ENCODE measurements at places on chromosomes 2 and 18.

DNA sequence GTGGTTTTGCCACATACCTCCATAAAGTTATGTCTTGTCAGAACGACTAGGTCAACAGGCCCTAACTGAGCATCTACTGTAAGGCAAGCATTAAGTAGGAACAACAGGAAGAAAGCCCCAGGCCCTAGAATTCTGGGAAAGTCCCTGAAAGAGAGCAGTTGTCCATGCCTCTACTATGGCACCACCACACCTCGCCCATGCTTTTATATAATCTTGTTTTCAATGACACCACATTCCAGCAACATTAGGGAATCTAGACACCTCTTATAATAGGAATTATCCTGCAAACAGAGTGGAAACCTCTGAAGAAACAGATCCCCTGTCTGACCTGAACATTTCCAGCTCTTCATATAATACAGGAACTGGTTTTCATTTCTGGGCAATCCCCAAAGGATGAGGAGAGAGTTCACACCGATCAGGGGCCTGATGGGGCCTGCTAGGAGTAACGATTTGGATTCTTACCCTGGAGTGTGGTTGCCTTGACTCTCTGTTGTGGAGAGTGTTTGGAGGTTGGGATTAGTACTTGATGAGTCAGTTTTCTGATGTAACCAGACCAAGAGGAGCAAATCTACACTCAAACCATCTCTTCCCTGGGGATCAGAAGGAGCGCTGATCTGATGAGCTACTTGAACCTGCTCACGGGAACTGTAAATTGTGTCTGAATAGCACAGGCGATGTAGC is 31.9 kb upstream of the CEP68 start:
- H3K36me3 ChIP-seq: no peaks in the 10 kb centered on the region
- H3K27ac ChIP-seq: no peak overlapping the region
- DNase-seq: peak; percentile 76
- peaks cover 3% of the 10 kb centered on the region for H3K4me1 ChIP-seq
- no peak overlapping the region for H3K4me3 ChIP-seq
- H3K27me3 ChIP-seq: no peaks in the 10 kb centered on the region

GRCh38 chr2:147910990-147911473 is 66.2 kb downstream of the ACVR2A start:
- no peaks in the 10 kb centered on the region for H3K36me3 ChIP-seq
- no peaks in the 10 kb centered on the region for H3K27me3 ChIP-seq
- H3K4me1 ChIP-seq: no peaks in the 10 kb centered on the region
- peak; percentile 52 for DNase-seq

DNA sequence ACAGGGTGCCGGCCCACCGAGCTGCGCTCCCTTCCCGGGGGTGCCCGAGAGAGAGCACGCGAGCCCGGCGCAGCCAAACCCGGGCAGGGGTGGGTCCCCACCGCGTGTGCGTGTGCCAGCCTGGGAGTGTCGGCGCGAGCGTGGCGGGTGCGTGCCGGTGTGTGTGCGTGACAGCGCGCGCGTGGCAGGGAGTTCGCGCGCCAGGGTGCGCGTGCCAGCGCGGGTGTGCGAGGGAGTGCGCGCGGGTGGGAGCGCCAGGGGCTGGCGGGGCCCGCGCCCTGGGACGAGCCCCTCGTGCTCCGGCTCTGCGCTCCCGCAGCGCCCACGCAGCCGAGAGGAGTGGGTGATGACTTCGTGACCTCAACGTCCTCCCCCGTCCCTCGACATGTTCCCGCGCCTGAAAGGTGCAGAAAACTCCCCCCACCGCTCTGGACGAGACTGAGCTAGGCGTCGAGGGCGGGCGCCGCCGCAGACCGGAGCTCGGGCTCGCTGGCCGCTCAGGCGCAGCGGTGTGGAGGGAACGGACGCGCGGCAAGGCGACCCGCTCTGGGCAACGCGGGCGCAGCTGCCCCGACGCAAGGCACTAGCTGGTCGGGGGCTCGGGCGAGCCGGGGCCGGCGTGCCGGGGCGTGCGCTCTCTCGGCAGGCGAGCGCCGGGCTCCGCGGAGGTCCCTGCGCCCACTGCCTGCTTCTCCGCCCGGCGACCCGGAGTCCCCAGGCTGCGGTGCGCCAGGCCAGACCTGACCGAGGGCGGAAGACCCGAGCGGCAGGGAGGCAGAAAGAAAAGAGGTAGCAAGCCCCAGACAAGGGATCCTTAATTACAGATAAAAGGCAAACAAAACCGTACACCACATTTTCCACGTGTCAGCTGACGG is 582.8 kb downstream of the ZEB2 start:
- no peaks in the 10 kb centered on the region for H3K36me3 ChIP-seq
- H3K27ac ChIP-seq: no peak overlapping the region
- DNase-seq: peak; percentile 70
- peaks cover 2% of the 10 kb centered on the region for H3K4me1 ChIP-seq

DNA sequence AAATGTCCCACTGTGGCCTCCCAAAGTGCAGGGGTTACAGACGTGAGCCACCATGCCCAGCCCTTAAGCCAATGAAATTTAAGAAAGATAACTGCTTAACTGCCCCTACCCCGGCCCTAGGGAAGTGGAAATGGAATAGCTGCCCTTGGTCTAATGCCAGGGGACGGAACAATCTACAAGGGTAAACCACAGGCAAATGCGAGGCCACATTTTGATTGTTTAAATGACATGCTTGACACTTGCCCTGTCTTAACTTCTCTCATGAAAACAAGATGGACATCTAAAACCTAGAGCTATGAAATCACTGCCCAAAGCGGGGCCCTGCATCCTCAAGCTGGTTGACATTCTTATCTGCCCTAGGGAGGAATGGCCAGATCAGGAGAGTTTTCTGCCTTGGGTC is 5.5 kb upstream of the ITSN2 start:
- H3K4me3 ChIP-seq: no peak overlapping the region
- H3K27ac ChIP-seq: no peak overlapping the region
- no peak for DNase-seq
- H3K27me3 ChIP-seq: no peaks in the 10 kb centered on the region
- H3K4me1 ChIP-seq: peaks cover 2% of the 10 kb centered on the region
- no peaks in the 10 kb centered on the region for H3K36me3 ChIP-seq

GRCh38 chr2:860259-860855 is 90.3 kb upstream of the SNTG2 start:
- no peak overlapping the region for H3K4me3 ChIP-seq
- H3K4me1 ChIP-seq: no peaks in the 10 kb centered on the region
- no peak overlapping the region for H3K27ac ChIP-seq
- no peak for DNase-seq
- H3K27me3 ChIP-seq: no peaks in the 10 kb centered on the region
- no peaks in the 10 kb centered on the region for H3K36me3 ChIP-seq

DNA sequence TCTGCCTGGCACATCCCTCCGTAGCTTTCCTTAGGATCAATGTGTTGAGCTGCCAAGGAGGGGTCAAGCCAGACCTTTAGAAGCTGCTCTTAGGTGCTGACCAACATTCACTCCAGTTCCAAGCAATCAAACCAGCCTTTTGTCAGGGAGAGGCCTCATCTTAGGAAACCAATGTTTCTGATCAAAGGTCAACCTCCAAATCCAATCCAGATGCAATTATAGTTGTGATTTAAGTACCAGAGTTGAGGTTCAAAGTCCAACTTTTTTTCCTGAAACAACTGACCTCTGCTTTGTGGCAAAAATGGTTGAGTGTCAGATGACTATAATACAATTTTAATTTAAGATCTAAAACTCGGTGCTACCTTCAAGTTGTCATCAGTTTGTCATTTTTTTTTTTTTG is 303.4 kb downstream of the ALK start:
- H3K4me3 ChIP-seq: no peak overlapping the region
- no peaks in the 10 kb centered on the region for H3K27me3 ChIP-seq
- H3K4me1 ChIP-seq: no peaks in the 10 kb centered on the region
- H3K27ac ChIP-seq: no peak overlapping the region
- DNase-seq: no peak

DNA sequence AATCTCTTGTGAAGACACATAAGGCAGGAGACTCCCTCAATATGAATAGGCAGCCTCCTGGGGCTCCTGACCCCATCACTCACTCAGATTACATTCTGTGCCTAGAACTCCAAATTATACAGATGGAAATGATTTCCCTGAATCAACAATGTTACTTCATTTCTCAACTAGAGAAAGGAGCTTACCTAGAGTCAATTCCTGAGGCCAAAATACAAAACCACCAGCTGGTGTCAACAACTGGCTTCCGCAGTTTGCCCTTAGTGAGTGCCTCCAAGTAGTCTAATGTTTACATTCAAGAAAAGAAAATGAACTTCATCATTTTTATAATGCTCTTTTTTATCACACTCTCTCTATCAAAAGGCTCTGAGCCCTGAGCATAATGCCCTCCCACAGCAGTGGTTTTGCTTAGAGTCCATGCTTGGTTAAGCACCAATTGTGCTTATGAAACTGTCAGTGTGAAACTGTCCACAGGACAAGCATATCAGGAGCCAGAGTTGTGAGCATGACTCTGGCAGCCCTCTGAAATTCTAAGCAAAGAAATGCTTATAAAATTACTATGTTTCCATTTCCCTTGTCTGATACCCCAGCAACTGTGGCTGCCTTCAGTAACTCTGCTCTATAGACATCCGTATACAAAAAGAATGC is 305.7 kb upstream of the PKDCC start:
- H3K4me3 ChIP-seq: no peak overlapping the region
- no peak for DNase-seq

DNA sequence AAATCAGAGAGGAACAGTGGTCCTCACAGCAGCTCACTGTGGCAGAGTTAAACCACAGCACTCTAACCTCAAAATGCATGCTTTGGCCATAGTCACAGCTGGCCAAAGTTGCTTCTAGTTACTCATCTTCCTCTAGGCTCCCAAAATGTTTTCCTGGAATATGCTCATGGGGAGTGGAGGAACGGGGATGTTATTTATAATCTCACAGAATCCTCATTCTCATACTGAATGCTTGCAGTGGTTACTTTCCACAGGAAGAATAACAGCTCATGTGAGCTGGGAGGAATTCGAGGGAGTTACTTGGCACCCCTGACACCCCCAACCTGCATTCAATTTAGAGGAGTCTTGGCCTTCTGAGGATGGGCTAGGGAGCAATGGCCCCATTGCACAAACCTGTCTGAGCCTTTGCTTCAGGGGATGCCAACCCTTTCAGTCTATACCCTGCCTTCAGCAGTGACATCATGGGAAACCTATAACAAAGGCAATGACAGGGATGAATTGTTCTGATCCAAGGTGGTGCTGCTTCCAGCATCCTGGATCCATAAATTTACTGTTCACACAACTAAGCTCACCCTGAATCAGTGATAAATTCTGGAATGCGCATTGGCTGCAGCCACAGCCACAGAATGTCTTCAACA is 22.4 kb upstream of the CCBE1 start:
- H3K27ac ChIP-seq: no peak overlapping the region
- no peak overlapping the region for H3K4me3 ChIP-seq
- H3K36me3 ChIP-seq: no peaks in the 10 kb centered on the region
- no peak for DNase-seq

DNA sequence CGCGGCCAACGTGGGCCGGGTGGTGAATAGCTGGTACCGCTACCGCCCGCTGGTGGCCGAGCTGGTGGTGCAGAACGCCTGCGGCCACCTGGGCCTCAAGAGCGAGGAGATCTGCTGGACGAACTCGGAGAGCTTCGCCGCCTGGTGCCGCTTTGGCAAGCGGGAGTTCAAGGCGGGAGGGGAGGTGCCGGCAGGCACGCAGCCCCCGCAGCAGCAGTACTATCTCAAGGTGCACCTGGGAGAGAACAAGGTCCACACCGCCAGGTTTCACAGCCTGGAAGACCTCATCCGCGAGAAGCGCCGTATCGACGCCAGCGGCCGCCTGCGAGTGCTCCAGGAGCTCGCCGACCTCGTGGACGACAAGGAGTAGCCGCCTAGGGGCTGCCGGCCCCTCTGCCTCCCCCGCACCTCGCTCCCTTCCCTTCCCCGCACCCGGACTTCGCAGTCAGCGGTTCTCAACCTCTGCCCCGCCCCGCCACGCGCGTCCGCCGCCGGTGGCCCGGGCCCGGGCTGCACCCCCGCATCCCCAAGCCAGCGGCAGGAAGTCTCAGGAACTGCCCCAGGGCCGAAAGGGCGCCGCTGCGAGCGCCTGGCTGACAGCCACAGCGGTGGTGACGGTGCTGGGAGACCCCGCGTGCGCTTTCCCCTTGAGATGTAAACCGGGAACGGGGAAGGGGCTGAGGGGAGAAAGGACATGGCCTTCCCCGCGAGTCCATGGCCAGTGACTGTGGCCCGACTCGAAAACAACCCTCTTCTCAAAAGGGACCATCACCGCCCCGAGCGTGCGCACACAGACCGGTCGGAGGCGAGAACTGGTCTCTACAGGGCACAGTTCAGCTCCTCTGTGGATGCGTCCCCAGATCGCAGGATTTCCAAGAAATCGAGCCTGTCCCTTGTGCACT is 2.2 kb downstream of the LRATD1 start:
- no peaks in the 10 kb centered on the region for H3K36me3 ChIP-seq
- DNase-seq: peak; percentile 90
- H3K27ac ChIP-seq: no peak overlapping the region

DNA sequence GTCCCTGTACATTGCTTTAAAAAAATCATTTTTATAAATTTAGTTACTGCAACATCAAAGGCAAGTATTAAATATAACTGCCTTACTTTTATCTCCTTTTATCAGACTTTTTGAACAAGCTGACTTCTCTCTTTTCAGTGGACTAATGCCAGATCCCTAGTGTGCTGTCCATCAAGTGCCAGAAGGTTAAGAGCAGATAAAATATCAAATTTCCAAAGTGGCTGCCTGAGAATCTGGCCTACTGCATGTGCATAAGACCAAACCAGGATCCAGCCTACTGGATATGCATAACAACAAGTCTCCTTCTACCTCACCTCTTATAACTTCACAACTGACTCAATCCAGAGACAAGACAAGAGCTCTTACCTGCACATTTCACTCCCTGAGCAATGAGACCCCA is 59.8 kb upstream of the CHRNA1 start:
- H3K27ac ChIP-seq: no peak overlapping the region
- H3K27me3 ChIP-seq: no peaks in the 10 kb centered on the region
- no peak for DNase-seq
- peaks cover 2% of the 10 kb centered on the region for H3K36me3 ChIP-seq
- H3K4me1 ChIP-seq: peaks cover 8% of the 10 kb centered on the region
- H3K4me3 ChIP-seq: no peak overlapping the region

GRCh38 chr18:53503914-53504441 is 720.5 kb downstream of the MBD2 start:
- no peak for DNase-seq
- no peaks in the 10 kb centered on the region for H3K27me3 ChIP-seq
- no peak overlapping the region for H3K4me3 ChIP-seq
- no peaks in the 10 kb centered on the region for H3K36me3 ChIP-seq
- no peak overlapping the region for H3K27ac ChIP-seq
